ENCODE measurements at places on chromosomes 5 and 9.

GRCh38 chr9:131095666-131096268, 564 bp upstream of the AIF1L start:
- no peak for DNase-seq

DNA sequence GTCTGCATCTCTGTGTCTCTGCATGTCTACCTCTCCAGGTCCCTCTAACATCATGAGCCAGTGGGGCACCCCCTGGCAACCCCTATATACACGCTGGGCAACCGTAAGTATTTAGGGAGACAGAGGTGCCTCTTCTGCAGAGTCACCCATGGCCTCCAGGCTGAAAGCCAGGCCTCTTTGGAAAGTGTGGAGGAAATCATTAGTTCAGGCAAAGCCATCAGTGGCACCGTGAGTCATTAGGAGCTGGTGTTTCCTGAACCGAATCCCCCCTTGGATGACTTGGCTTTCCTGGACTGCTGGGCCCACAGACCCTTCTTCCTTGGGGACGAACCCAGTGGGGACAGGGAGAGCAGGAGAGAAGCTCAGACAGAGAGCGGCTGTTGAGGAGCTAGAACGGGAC, 174.8 kb downstream of the OLFM1 start:
- DNase-seq, result no peak

GRCh38 chr5:24621792-24622191, 23.0 kb downstream of the CDH10 start:
- DNase-seq, result peak; percentile 1

- no peak for DNase-seq
Measured at GRCh38 chr9:111740739-111741138, 54.0 kb downstream of the SHOC1 start.

GRCh38 chr5:95718203-95718602, 12.9 kb upstream of the RHOBTB3 start:
- DNase-seq, result no peak

DNA sequence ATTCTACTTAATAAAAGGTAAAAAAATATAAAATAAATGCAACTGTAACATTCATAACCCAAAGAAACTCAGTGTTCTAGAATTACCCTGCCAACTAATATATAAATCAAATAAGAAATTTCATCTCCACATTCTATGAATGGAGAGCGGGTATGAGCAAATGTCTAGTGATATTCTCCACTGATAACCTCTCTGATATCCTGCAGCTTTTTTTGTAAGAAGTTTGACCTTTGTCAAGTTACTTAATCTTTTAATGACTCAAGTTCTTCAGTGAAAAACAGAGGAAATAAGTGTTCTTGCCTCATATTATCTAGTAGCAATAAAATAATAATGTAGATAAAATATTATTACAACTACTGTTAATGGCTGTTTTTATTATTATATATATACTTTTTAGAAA, 1275.6 kb upstream of the CDH9 start:
- DNase-seq, result no peak

DNA sequence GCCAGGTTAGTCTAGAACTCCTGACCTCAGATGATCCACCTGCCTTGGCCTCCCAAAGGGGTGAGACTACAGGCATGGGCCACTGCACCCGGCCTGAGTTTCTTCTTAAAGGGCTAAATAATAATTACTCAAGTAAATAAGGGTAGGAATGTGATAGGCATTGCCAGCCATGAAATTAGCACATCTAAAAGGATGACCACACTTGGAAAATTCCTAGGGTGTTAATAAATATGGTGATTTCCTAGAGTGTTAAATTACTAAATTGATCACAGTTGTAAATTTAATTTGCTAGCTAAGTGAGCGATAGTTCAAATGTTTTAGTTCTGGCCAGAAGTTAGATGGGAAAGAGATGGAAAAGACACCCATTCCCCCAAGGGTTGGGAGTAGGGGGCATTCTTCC, 53.4 kb downstream of the UBAP1 start:
- DNase-seq, result no peak

- DNase-seq, result no peak
Measured at GRCh38 chr9:134597041-134597913, 44.3 kb upstream of the COL5A1 start.

- DNase-seq, result no peak
Measured at GRCh38 chr9:123416176-123416575, 60.2 kb downstream of the CRB2 start.

DNA sequence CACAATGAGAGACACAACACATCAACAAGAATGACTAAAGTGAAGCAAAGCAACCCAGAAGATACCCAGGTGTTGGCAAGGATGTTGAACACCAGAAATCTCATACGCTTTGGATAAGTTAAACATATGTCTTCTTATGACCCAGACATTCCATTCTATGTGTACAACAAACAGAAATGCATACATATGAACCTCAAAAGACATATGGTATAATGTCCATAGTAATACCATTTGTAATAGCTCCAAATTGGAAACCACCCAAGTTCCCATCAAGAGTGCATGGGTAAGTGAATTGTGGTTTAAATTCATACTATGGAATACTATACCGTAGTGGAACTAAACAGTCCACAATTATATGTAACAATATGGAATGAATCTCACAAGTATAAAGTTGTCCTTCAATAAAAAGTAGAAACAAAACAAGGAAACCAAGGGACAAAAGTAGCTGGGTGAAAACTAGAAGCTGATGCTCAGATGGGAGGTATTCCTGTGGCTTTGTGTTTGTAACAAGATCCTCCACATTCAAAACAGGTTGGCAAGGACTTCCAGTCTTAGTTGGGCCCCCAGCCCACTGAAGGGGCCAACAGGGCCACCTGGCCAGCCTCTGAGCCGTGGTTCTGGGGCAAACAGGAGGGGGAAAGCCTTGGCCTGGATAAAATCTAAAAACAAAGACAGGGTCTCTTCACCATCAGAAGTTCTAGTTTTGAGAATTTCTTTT, 171.8 kb upstream of the PITX1 start:
- DNase-seq, result peak; percentile 92

GRCh38 chr9:4464911-4465513, 25.3 kb upstream of the SLC1A1 start:
- DNase-seq, result peak; percentile 9

GRCh38 chr5:81314581-81314980, 13.2 kb downstream of the ZCCHC9 start:
- DNase-seq, result peak; percentile 58

All from fibroblast of skin of scalp (primary cell).